ENCODE measurements at places on chromosomes 5 and 9. TPM values are rescaled to one million over a fixed set of nuclear protein-coding genes. Genes with fewer than 3 reads are reported as not detected.

PHF24 gene
- total RNA-seq: 19.2 TPM

COL15A1 gene
- total RNA-seq: 6.9 TPM

FANCG gene
- total RNA-seq: 18.8 TPM

FOXD4L3 gene
- not detected for total RNA-seq

WNT8A gene
- total RNA-seq: 0.82 TPM

ANKRD31 gene
- 0.82 TPM for total RNA-seq

DNA sequence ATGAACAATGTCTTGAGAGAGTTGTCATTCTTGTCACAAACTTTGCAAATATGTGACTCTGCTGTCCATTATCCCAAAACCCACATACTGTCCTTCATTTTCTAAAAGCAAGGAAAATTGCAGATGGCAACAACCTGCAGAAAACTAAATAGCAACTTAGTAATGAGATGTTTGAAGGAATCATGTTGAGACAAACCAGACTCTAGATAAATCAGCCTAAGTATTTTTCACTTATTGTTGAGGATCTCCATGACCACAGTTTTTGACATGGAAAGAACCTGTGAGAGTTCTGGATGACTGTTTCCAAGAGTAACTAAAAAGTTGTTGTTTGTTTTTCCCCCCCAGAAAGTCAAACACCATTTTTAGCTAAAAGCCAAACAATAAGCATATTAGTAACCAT lies 535.2 kb upstream of the ZNF608 start:
- DNase-seq: no peak

DNA sequence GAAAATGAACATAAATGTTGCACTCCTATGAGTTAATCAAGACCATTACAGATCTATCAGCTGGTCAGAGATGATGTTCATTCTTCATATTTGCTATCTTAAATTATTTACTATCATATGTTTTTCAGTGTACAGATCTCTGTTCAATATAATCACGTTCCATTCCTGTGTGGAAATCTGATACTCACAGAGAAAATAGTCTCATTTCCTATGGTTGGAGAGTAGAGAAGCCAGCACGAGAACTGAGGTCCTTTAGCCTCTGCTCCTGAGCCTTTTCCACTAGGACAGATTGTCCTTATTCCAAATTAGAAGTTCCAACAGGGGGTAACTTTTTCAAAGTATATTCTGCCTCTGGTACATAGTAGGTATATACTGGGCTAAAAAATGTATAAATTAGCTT lies 29.2 kb downstream of the UGCG start:
- DNase-seq: no peak

DNA sequence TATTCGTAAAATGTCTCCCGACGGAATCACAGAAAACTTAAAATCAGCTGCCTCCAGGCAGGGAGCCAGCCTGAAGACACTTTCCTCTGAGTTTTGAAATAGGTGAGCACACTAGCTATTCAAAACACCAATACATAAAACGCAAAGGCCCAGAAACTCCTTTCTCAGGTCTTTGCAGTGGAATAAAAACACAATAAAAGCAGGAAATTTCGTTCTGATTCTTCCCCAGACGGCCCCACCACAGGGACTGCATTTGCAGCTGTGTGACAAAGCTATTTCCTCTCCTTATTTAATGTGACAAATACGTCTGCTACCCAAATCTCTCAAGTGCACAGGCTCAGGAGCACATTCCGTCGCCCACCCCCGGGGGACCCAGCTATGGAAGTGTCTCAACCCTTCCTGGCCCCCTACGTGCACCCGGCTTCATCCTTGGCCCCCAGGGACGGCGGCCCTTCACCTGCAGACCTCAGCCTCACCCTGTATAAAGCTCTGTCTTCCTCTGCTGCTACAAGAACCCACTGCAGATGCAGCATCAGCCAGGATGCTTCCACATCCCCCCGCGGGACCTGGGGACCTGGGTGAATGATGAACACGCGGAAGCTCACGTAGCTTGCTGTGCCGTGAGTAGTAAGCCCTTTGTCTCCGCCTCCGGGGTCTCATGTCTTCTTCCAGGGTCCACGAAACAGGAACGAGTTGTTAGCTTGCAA lies 24.9 kb downstream of the AHRR start:
- DNase-seq: no peak

DNA sequence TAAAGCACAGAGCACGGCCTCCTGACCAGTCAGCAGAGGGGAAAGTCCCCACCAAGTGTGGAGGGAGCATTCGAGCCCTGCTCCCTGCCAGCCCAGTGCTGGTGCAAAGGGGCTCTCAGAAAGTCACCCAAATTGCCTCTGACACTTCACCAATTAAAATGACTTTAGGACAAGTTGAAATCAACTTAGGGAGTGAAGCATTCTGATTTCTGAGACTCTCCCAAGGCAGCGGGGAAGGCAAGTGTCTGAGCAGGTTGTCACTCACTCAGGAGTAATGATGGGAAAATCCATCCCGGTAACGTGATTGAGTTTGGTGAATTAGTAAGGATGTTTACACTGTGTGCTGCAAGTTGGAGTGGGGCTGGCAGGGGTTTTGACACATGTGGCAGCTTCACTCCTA lies 73.7 kb downstream of the PCDH1 start:
- DNase-seq: no peak

- DNase-seq: no peak
Observed at GRCh38 chr9:5447337-5447736, 3.0 kb upstream of the CD274 start.

GRCh38 chr5:138849439-138849838 lies 25.7 kb downstream of the LRRTM2 start:
- no peak for DNase-seq
